Upper lobe of left lung (tissue), 6 donors: ENCODE measurements at places on chromosomes 3 and 15. TPM values are rescaled to one million over a fixed set of nuclear protein-coding genes. Genes with fewer than 3 reads are reported as not detected.

DNA sequence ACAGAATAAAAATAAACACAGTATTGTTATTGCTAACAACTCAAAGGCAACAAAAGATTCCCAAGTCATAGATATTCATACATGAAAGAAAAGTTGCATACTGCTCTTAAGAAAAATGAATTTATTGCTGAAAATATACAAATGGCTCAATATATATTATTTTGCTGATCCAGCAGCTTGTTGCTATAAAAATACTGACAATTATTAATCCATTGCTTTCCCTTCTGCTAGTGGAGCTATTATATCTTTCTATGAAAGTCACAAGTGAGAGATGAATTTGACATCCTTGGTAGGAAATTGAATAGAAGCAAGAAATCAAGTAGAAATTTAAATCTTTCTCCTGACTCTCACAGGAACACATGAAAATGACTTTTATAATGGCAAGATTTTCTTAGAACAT is 179.2 kb upstream of the MBNL1 start:
- no peaks in the 10 kb centered on the region for H3K27me3 ChIP-seq
- DNase-seq, result no peak
- H3K36me3 ChIP-seq, result no peaks in the 10 kb centered on the region
- no peaks in the 10 kb centered on the region for H3K4me1 ChIP-seq

ECE2 gene
- total RNA-seq, result not detected

AGTR1 gene
- total RNA-seq, result 6.7 TPM

GRCh38 chr15:82966671-82967071 is 14.2 kb upstream of the HOMER2 start:
- H3K4me3 ChIP-seq, result no peak overlapping the region
- H3K27me3 ChIP-seq, result no peaks in the 10 kb centered on the region
- DNase-seq, result no peak
- no peak overlapping the region for H3K27ac ChIP-seq
- H3K4me1 ChIP-seq, result no peaks in the 10 kb centered on the region

DNA sequence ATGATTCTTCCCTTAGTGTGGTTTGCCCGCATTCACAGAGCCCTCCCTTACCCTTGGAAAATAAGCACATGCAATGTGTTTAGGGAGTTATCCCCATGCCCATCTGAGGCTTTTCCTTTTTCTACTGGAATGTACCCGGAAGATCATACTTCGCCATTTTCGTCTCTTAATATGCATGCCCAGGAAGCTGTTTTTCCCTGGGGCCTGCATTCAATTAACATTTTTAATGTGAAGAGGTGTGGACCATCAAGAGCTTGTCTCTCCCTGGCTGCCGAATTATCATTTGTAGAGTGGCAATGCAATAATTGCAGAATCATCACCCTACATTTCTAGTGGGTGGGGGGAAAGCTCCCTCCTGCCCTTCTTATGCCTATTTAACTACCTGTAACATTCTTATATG is 976.3 kb downstream of the DIPK2A start:
- DNase-seq, result no peak
- no peaks in the 10 kb centered on the region for H3K27me3 ChIP-seq
- no peak overlapping the region for H3K27ac ChIP-seq
- no peaks in the 10 kb centered on the region for H3K4me1 ChIP-seq
- H3K36me3 ChIP-seq, result no peaks in the 10 kb centered on the region

JMJD7 gene
- 38.5 TPM for total RNA-seq

DNA sequence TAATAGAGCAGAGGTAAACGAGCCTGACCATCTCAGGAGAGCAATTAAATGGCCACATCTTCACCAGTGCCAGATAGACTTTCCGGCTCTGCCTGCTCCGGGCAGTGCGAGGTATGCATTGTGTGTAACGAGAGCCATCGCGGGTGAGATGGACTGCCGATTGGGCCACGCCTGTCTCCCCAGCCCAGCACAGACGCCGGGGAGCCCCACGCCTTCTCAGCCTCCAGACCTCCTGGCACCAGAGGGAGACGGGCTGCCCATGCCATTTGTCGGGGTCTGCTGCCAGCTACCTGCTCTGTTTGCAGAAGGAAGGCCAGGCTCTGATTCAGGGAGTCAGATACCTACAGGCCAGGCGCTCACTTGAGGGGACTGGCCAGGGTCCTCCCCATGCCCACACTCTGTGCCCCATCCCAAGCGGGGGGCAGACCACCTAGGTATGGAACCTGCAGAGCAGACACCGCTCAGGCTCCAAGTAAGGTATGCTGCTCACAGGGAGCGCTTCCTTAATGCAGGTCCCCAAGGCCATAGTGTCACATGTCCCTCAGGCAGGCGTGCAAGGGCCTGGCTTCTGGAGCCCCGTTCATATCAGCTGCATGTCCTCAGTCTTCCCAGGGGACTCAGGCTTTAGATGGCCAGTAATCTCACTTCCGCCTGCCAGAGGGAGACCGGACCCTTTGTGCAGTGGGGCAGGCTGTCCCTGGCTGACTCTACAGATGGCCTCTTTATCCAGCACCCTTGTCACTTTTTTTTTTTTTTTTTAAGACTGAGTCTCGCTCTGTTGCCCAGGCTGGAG is 62.2 kb downstream of the DNAJB8 start:
- no peak overlapping the region for H3K4me3 ChIP-seq
- H3K27ac ChIP-seq, result no peak overlapping the region
- H3K4me1 ChIP-seq, result no peaks in the 10 kb centered on the region
- no peaks in the 10 kb centered on the region for H3K36me3 ChIP-seq
- DNase-seq, result peak; percentile 54
- H3K27me3 ChIP-seq, result no peaks in the 10 kb centered on the region

- H3K27me3 ChIP-seq, result no peaks in the 10 kb centered on the region
- H3K4me1 ChIP-seq, result peaks cover 22% of the 10 kb centered on the region
- no peak for DNase-seq
Measured at GRCh38 chr15:75037685-75038084, 14.3 kb downstream of the PPCDC start.

MELTF gene
- 3.6 TPM for total RNA-seq

C3orf20 gene
- total RNA-seq, result not detected

- no peaks in the 10 kb centered on the region for H3K36me3 ChIP-seq
- H3K4me3 ChIP-seq, result no peak overlapping the region
- DNase-seq, result no peak
Measured at GRCh38 chr15:53716909-53717876, 42.3 kb downstream of the WDR72 start.

C2CD4A gene
- total RNA-seq, result 0.15 TPM

GRCh38 chr3:33791477-33792166 is 6.8 kb upstream of the PDCD6IP start:
- DNase-seq, result peak; percentile 76
- H3K4me3 ChIP-seq, result no peak overlapping the region
- peaks cover 4% of the 10 kb centered on the region for H3K4me1 ChIP-seq
- H3K27ac ChIP-seq, result no peak overlapping the region

RETNLB gene
- not detected for total RNA-seq
